ENCODE measurements at places on chromosomes 3 and 15. TPM values are rescaled to one million over a fixed set of nuclear protein-coding genes. Genes with fewer than 3 reads are reported as not detected.

Gene CCDC39
- total RNA-seq = 3.1 TPM

Gene PARP16
- total RNA-seq = 6.3 TPM

Gene RETNLB
- not detected for total RNA-seq

Gene CTXN2
- total RNA-seq = not detected

Gene GRM2
- total RNA-seq = 1.0 TPM

Gene PRR20G
- not detected for total RNA-seq

Gene EPHB3
- 8.8 TPM for total RNA-seq

Gene OSBPL10
- total RNA-seq = 13.6 TPM

Gene PDHB
- total RNA-seq = 20.4 TPM

Gene SI
- total RNA-seq = not detected

Gene SEMA5B
- not detected for total RNA-seq

Gene NCK1
- 45.8 TPM for total RNA-seq

Gene CILP
- 1.4 TPM for total RNA-seq

Gene ABI3BP
- total RNA-seq = 46.1 TPM

Gene ROBO2
- 19.9 TPM for total RNA-seq

Gene CNTN6
- 11.3 TPM for total RNA-seq

Gene WDR93
- 7.2 TPM for total RNA-seq

Gene CHRM5
- total RNA-seq = 0.15 TPM

Gene CHRNA5
- total RNA-seq = 0.46 TPM

Gene RAB5A
- total RNA-seq = 114 TPM

Gene PYGO1
- total RNA-seq = 7.3 TPM

Gene SENP5
- 26.8 TPM for total RNA-seq

Gene SLC2A2
- total RNA-seq = not detected

Gene FBXO40
- total RNA-seq = not detected

Gene RAP2B
- total RNA-seq = 21.7 TPM

Gene ZPLD1
- not detected for total RNA-seq

Gene ST3GAL6
- 26.6 TPM for total RNA-seq

Gene STAC
- 28.0 TPM for total RNA-seq

Gene C15orf62
- total RNA-seq = 1.2 TPM

Gene CTDSPL
- 60.0 TPM for total RNA-seq

Gene VGLL3
- 50.5 TPM for total RNA-seq

Gene ANKRD63
- total RNA-seq = not detected

Gene SLC25A20
- 22.4 TPM for total RNA-seq

Gene GOLGB1
- total RNA-seq = 46.4 TPM

Gene AMIGO3
- 3.1 TPM for total RNA-seq

Gene ALDH1A3
- 15.0 TPM for total RNA-seq

Gene APPL1
- total RNA-seq = 53.9 TPM

Gene HDGFL3
- 36.8 TPM for total RNA-seq

Gene CHST2
- total RNA-seq = 12.8 TPM

All from upper lobe of left lung (tissue), 6 donors.